ENCODE measurements at places on chromosomes 2 and 18.

- no peak for DNase-seq
These were observed 44.7 kb upstream of the HK2 start for GRCh38 chr2:74789271-74789670.

DNA sequence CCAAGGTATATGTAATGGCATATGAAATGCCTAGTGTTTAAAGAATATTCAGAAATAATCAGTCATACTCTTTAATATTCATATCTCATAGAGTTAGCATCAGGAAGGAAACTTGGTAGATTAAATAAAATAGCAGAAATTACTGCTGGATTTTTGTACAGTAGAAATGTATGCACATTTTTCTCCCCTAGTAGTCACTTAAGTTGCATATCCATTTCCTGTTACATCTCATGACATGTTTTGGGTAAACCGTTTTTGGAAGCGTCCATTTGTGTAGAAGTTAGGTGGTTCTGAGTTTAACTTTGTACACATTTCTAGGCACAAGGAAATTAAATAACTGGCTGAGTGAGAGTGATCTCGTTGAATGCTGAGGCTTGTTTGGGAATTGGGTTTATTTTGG, 21.9 kb downstream of the NEDD4L start:
- no peak for DNase-seq

GRCh38 chr2:1472350-1472749, 59.1 kb downstream of the TPO start:
- no peak for DNase-seq

DNA sequence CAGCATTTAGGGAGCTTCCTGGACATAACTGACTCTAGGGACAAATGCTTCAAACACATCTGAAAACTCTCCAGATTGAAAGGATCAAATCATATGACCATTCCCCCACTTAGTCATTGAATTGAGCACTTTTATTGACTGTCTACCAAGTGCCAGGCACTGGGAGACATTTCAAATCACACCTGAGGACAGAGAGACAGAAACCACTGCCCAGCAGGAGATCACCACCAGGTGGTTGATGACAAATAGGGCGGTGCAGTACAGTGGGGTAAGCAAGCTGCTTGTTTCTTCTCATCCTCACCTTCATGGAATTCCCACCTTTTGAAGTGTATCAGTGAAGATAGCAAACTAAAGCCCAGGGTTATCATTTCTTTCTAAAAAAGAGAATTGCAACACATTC, 19.0 kb upstream of the CXCR4 start:
- DNase-seq, result no peak

- no peak for DNase-seq
These were observed 24.9 kb downstream of the MYO7B start for GRCh38 chr2:127560201-127560930.

DNA sequence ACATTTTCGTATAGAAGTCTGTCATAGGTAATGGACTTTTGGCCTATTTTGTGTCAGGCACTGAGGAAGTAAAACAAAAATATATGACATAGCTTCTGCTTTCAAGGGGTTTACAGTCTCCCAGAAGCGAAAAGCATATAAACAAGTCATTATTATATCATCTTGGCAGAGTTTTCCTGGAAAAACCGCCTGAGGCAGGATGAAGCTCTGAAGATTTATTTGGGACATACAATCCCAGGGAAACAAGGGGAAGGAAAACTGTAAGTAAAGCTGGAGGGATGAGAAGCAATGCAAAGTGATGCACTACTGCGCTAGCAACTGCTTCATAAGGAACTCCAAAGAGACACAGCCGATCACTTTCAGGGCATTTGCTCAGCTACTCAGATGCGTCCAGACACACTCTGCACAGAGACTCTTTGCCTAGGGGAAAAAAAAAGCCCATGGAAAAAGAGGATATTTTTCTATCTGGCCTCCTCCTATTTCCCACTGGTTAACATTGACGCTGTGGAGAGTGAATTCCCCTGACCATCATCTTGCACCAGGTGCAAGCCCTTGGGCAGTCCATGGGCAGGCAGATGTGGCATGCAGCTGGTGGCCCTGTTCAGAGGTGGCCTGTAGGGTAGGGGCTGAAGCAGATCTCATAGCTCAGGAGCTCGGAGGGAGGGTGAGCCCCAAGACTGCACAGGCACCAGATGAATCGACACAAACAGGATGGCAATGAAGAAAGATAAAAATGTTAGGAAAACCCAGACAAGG, 158.1 kb downstream of the METTL4 start:
- no peak for DNase-seq

DNA sequence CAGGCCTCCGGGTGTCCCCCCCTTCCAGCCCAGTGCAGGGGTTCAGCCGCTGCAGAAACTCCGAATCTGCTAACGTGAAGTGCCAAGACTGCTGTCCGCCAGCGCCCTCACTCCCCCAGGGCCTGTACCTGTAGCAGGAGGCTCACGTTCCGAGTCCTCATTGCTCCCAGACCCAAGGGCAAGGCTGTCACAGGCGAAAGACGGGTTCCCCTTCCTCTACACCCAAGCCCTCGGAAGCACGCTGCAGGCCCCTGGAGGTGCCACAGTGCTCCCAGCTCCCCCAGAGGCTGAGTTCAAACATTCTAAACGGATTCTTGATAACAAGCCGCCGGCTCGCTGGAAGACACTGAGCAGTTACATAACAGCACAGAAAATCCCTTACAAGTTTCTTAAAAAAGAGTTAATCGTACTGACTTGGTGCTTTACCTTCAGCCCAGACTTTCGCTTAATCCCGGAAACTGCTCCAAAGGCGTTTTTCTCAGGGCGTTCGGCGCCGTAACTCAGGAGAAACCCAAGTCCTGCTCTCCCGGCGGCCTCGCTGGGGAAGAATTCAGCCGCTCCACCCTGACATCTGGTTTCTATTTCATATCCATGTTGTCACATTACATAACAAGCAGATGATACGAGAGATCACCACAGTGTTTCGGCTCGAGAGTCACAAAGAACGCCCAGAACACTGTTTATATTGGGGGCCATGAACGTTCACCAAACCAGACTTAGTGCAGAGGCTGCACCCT, 92.0 kb downstream of the HDAC4 start:
- no peak for DNase-seq

GRCh38 chr2:184302506-184302905, 295.8 kb upstream of the ZNF804A start:
- DNase-seq, result no peak

All from activated T-helper 1 cell treated with anti-CD3 and anti-CD28 coated beads, Interleukin-2, amount 50 U/mL, for 16 hours (primary cell).